ENCODE measurements at places on chromosomes 5 and 9.
A peak's percentile ranks its signal among the peaks of the same experiment; 100 is the strongest.

- DNase-seq, result no peak
Observed at GRCh38 chr9:134694714-134695113, 53.1 kb downstream of the COL5A1 start.

- no peak for DNase-seq
Observed at GRCh38 chr5:149126906-149127305, 14.4 kb upstream of the ABLIM3 start.

- no peak for DNase-seq
Observed at GRCh38 chr9:87642330-87643106, 83.4 kb upstream of the CTSL start.

GRCh38 chr5:90824436-90824835 is 265.8 kb downstream of the ADGRV1 start:
- DNase-seq, result no peak

GRCh38 chr5:157384971-157385709 is 74.9 kb upstream of the NIPAL4 start:
- DNase-seq, result no peak

DNA sequence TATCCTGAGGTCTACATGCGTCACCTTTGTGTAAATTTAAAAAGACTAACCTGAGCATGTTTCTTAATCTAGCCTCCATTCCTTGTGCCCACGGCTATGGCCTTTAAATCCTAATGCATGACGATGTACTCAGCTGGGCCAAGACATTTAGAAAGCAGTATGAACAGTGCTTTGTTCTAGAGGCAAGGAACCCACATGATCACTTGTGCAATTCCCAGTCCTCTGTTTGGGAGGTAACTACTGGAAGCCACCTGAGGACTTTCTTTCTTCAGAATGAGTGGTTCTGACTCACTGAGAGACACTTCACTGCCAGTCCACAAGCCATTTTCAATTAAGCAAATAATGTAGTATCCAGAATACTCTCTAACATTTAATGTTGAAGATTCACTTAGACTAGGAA is 181.3 kb downstream of the RAB3C start:
- peak; percentile 33 for DNase-seq

- DNase-seq, result peak; percentile 55
Observed at GRCh38 chr5:122311497-122311960, 508 bp upstream of the SNCAIP start.

GRCh38 chr5:116806836-116807235 is 232.2 kb upstream of the SEMA6A start:
- DNase-seq, result peak; percentile 18

- DNase-seq, result no peak
Observed at GRCh38 chr9:73412874-73413273, 261.2 kb downstream of the ANXA1 start.

DNA sequence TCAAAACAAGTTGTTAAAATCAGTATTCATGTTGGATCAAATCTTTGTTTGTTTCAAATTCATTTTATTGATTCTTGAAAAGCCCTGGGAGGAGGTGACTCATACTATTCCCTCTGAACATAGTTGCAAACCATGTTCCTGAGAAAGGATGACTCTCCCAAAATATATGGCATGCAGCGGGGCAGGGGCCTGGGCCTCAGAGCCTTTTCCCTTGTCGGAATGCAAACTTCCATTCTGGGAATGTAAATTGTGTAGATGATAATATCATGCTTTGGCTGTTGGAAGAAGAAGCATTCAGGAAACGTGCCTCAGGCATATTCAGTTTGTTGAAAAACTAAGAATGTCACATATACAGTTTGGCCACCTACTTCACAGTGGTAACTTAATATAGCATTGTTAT is 242.0 kb downstream of the AUH start:
- DNase-seq, result no peak

DNA sequence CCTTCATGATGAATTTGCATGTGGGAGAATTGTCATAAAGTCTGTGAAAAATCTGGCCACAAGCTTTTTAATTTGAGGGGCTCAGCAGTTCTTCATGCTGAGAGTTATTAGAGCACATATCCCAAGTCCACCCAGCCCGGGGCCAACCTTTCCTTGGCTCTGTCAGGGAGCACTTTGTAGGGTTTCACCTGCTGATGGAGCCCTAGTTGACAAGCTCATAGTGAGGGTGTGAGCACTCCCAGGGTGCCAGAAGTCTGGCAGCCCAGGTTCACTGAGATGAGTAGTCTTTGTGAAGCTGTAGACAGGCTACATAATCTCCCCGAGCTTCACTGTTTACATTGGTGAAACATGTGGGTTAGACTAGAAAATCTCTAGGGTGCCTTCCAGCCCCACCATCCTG is 97.2 kb upstream of the NREP start:
- DNase-seq, result no peak

DNA sequence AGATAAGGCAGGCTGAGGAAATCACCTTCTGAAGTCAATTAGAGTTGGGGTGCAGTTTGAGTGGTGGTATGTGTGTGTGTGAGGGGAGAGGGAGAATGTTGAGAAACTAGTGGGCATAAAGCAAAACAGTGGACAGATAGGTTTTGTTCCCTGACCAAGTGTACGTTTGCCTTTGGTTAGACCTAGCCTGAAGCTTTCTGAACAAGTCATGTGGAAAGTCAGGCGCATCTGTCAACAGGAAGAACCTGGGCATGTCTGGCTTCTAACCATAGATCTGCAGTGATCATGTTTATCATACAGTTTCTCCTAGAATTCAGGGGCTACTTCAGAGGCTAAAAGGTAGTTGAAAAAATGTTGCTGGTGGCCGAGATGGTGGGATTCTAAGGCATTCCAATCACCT is 143.2 kb upstream of the PCA3 start:
- DNase-seq, result peak; percentile 26

DNA sequence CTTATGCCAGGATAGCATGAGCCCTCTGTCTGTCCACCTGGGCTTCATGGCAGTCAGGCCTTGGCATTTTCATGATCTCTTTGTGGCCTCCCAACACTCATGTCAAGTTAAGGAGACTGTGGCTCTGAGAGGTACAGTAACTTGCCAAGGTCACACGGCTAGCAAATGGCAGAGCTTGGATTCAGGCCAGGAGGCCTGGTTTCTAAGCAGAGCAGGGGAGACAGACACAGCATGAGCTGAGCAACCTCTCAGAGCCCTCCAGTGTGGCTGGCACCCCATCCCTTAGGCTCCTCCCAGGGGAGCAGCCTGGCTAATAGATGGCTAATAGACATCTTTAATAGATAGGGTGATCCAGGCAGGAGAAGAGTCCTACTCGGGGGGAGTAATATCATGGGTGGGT is 4.1 kb downstream of the SYNPO start:
- no peak for DNase-seq

DNA sequence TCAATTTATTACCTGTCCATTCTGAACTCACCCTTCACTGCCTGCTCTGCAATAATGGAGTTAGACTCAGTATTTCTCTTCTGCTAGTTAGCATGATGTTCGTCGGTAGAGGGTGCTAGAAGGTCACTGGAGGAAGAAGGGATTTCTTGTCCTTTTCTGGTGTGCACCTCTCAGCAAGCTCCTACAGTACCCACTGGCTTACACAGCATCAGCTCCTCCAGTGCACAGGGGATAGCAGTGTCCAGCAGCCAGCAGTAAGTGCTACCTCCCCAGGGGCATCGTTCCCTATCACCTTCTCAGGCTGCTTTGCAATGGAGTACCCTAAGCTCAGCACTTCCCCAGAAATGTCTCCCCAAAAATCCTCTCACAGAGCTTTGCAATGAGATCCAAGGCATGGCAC is 45.9 kb upstream of the APC start:
- peak; percentile 85 for DNase-seq

GRCh38 chr5:112467485-112467884 is 48.4 kb upstream of the EPB41L4A start:
- peak; percentile 82 for DNase-seq

DNA sequence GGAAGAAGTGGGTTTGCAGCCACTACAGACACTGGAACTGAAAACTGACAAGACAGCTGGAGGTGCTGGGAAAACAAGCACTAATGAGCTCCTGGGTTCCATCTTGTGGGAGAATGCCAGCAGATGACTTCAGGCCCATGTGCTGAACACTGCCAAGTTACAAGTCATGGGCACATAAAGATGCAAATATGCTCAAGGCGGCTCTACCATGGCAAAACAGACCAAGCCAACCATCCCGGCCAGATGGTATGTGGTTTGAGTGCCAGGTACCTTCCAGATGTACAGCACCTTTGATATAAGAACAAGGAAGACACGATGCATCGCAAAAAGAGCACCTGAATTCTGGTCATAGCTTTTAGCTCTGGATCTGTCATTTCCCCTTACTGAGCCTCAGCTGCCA is 19.9 kb downstream of the TNFSF8 start:
- DNase-seq, result peak; percentile 34

DNA sequence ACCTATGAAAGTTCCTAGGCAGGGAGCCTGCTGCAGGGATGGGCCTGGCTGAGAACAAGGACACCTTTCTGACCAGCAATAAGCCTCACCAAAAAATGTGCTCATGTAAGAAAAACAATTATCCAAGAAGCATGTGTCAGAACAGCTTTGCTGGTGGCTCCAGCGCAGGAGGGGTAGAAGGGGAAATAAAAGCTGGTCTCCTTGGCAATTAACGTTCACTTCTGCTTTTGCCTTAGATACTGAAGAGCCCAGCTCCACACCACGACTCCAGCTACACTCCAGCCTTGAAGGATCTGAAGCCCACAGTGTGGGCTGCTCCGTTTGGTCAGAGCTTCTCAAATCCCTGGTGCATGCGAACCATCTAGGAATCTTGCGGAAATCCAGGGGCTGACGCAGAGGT is 107.6 kb upstream of the PHYKPL start:
- no peak for DNase-seq

- peak; percentile 35 for DNase-seq
Observed at GRCh38 chr9:106648799-106649198, 214.2 kb upstream of the ZNF462 start.

DNA sequence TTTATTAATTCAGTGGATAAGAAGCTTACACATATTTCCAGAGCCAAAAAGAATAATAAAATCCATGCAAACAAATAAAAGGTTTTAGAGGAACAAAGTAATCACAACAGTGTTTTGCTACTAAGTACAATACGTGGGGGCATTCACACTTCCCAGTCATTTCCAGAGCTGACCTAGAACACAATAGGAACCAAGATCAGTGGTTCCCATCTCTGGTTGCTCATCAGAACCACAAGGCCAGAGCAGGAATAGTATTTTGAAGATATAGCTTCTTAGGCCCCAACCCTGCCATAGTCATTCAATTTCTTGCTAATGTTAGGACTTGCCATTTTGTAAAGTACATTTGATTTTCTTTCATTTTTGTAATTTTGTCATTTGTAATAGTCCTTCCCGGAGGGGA is 215.4 kb downstream of the NR3C1 start:
- no peak for DNase-seq

DNA sequence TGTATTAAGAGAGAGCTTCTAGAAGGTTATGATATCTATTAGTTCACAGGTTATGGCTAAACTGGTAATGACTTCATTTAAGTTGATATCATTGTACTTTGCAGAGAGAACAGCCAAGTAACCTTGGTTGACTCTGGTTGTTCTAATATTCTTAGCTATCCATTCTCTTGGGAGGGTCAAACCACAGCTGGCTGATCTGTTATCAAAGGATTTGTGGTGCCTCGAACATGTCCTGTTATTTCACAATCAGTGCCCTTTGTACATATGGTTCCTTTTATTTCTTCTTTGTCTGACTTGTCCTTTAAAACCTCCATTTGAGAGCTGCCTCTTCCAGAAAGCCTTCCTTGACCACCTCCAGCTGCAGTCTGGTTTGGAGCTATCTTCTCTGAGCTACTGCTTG is 61.7 kb downstream of the PDE8B start:
- DNase-seq, result no peak

DNA sequence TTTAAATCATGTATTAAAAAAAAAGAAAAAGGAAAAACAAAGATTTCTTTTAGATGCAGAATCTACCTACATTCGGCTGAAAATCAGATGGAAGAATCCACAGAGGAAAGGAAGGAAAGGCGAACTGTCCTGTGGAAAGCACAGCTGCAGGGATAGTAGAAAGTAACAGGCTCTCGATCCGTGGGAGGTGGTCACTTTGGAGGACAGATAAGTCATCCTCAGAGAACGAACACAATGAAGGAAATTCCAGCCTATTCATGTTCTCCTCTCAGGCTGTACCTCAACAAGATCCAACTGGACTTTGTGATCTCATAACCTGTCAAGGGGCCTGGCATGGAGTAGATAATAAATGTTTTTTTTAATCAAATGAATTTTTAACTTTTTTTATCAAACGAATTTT is 72.8 kb downstream of the NR6A1 start:
- DNase-seq, result no peak

DNA sequence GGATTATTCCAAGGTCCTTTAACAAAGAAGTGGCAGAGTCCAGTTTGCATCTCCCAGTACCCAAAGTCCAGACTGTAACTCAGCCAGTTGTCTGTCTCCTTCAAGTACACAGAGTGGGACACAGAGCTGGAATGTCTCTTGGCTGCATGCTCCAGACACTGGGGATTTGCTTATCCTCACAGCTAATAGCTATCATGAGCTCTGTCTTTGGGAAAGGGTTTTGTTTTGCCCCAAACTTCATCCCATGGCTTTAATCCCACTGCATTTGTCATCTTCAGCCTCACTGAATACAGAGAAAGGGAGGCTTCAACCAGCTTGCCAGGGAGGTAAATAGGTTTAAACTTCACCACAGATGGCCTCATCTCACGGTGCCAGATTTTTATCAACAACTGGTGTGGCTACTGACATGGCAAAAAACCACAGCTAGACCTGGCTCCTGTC is 412.2 kb upstream of the SLC24A2 start:
- no peak for DNase-seq

DNA sequence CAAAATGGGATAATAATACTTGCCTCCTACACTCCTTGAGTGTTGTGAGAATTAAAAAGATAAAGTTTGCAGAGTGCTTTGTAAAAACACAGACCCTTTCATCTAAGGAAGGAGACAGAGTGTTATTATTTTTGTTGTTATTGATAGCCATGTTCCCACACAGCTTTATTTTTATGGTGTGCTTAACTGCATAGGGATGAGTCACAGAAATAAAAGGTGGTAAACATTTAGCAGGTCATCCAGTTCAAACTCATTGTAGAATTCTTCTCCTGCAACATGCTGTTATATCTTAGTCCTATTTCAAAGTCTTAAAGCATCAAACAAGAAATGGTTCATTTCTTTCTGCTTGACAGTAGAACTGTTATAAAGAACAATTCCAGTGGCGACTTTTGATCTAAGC is 367.5 kb upstream of the ACTBL2 start:
- DNase-seq, result no peak

DNA sequence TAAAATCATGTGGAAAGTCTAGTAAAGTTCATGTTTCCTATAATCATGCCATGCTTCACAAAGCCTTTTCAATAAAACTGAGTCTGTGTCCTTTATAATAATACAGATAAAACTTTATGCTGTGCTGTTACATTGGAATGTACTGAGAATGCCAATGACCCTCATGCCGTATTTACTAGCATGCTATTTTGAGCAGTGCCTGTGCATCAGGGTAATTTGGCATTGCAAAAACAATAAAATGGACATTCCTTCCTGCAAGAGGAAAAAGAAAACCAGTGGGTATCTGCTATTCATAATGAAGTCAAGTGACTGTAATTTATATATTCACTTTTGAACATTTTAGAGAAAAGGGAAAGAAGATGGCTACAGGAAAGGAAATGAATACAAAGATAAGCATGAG is 159.0 kb downstream of the PBX3 start:
- DNase-seq, result no peak

All from DMS53 (cell line).